Progenitor cell of endocrine pancreas (in vitro differentiated cells): ENCODE measurements at places on chromosomes 2 and 18. TPM values are rescaled to one million over a fixed set of nuclear protein-coding genes. Genes with fewer than 3 reads are reported as not detected.

The PKDCC gene
- 334 and 335 TPM in 2 replicates for total RNA-seq

The IL1R2 gene
- not detected in 2 replicates for total RNA-seq

- H3K27ac ChIP-seq: no peak overlapping the region
- H3K4me1 ChIP-seq: peaks cover 27% of the 10 kb centered on the region
- DNase-seq: no peak
- no peak overlapping the region for H3K4me3 ChIP-seq
Measured at GRCh38 chr18:3218819-3219218, 949 bp downstream of the MYOM1 start.

- no peak for DNase-seq
- H3K36me3 ChIP-seq: no peaks in the 10 kb centered on the region
- H3K27me3 ChIP-seq: no peaks in the 10 kb centered on the region
- peaks cover 10% of the 10 kb centered on the region for H3K4me1 ChIP-seq
- peak overlapping the region; percentile 4 for H3K4me3 ChIP-seq
- peak overlapping the region; percentile 59 for H3K27ac ChIP-seq
Measured at GRCh38 chr18:54717673-54718407, 110.4 kb upstream of the RAB27B start.

DNA sequence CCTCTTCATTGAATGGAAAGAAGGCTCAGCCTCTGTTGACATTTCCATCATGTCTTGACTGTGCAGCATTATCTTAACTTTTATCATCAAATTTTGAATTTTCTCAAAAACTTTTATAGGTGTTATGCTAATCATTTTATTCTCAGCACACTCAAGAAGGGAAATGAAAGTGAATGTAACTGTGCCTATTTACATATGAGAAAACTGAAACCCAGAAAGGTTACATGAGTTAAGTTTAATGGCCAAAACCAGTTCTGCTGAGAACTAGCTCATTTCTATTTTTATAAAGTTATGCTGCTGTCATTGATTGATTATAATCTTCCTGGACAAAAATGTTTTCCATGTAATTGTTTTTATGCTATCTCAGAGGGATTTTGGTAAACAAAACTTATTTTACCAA, 618.8 kb upstream of the NRXN1 start:
- DNase-seq: no peak
- no peak overlapping the region for H3K27ac ChIP-seq

- H3K4me3 ChIP-seq: no peak overlapping the region
- peaks cover 30% of the 10 kb centered on the region for H3K4me1 ChIP-seq
- H3K36me3 ChIP-seq: no peaks in the 10 kb centered on the region
- no peak overlapping the region for H3K27ac ChIP-seq
- DNase-seq: no peak
Measured at GRCh38 chr2:105641389-105641811, 103.3 kb upstream of the NCK2 start.

DNA sequence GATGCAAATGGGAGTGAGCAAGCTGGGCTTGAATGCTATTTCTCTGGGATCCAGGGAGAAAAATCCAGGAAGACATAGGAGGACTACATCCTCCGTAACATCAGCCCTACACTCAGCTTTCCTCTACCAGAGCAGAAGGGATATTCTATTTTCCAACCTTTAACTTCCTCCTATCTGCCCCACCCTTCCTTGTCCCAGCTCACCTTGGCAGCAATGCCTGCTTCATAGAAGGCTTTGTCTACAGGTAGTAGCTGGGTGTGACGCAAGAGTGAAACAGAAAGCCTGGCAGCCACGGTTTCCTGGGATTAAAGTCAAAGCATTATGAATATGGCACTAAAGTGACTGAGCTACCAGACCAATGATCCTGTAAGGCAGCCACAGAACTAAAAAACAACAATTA, 3.9 kb downstream of the KRTCAP3 start:
- no peak for DNase-seq
- peaks cover 25% of the 10 kb centered on the region for H3K36me3 ChIP-seq
- H3K27ac ChIP-seq: no peak overlapping the region

GRCh38 chr2:239648607-239649006, 247.8 kb upstream of the HDAC4 start:
- peaks cover 2% of the 10 kb centered on the region for H3K4me1 ChIP-seq
- H3K27me3 ChIP-seq: peaks cover 14% of the 10 kb centered on the region
- H3K4me3 ChIP-seq: no peak overlapping the region

DNA sequence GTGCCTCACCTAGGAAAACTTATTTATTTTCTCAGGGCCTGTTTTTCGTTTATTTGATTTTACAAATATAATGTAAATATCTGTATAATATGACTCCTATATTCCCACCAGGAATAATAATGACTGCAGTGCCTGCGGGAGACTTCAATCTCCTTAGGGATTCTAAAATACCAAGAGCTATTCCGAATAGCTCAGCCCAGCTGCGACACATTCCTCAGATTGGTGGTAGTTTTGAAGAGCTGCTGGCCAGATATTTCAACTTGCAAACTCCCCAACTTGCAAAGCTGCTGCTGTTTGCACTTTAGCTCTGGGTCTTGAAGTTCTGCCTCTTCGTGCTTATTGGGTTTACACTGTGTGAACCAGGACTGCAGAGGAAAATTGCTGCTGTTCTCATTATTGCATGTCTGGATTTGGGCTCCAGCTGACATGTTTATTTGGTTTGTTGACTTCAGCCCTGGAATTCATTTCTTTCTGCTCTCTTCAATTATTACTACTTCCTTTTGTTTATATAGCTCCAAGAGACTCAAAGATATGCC, 480.2 kb upstream of the CHST9 start:
- no peak overlapping the region for H3K27ac ChIP-seq
- no peaks in the 10 kb centered on the region for H3K27me3 ChIP-seq
- peaks cover 44% of the 10 kb centered on the region for H3K4me1 ChIP-seq
- H3K36me3 ChIP-seq: no peaks in the 10 kb centered on the region
- DNase-seq: no peak

DNA sequence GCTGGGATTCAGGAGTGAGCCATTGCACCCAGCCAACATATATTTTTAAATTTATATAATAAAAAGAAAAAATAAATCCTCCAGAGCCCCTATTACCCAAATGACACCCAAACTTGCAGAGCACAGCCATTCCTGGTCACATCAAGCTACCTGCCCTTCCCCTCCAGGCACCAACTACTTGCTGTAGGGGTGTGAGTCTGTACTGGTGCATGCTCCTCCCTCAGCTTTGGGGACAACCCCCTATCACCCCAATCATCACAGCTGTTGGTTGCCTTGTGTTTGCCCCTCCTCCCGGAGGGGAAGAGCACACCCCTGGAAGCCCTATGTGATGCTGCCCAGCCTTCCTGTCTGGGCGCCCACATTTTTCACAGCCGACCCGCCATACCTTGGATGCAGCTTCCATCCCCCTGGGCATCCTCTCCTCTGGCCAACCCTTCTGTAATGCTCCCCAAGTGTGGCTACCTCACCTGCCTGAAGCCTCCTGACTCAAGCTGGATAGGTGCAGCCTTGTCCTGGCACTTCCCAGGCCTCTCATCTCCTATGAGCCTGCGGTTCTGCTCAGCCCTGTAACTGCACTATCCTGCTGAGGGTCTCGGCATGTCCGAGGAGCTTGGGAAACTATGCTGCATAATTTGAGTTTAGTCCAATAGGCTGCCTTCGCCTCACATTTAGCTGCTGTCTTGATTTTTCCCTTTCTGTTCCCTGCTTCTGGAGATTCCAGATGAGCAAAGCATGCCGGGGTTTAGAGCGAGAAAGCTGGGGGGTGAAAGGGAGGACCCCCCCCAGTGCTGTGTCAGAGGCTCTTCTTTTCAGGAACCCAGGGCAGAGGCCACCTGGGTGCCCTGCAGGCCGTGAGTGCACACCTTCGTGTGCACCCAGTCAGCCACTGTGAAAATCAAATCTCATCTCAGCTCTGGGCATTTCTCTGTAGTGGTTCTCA, 27.2 kb downstream of the CHST10 start:
- no peaks in the 10 kb centered on the region for H3K27me3 ChIP-seq
- no peak overlapping the region for H3K4me3 ChIP-seq
- DNase-seq: no peak
- no peak overlapping the region for H3K27ac ChIP-seq
- H3K36me3 ChIP-seq: peaks cover 9% of the 10 kb centered on the region
- H3K4me1 ChIP-seq: no peaks in the 10 kb centered on the region

DNA sequence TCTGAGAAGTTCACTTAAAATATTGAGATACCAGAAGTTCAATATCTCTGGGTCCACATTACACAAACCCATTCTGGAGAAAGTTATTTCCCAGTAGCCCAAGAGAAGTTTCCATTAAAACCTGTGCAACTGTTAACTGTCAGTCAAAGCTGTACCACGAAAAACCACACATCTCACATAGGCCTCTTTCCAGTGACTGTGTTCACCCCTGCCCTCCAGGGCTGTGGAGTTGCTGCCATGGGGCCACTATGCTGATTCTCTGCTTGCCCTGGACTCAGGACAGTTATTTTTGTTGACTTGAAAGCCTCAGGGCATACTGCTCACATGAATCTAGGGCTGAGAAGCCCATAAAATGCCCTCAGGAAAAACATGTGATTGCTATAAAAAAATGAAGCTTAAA, 153.8 kb downstream of the PIEZO2 start:
- no peak overlapping the region for H3K4me3 ChIP-seq
- no peak for DNase-seq
- no peak overlapping the region for H3K27ac ChIP-seq
- H3K27me3 ChIP-seq: no peaks in the 10 kb centered on the region
- H3K36me3 ChIP-seq: peaks cover 2% of the 10 kb centered on the region

DNA sequence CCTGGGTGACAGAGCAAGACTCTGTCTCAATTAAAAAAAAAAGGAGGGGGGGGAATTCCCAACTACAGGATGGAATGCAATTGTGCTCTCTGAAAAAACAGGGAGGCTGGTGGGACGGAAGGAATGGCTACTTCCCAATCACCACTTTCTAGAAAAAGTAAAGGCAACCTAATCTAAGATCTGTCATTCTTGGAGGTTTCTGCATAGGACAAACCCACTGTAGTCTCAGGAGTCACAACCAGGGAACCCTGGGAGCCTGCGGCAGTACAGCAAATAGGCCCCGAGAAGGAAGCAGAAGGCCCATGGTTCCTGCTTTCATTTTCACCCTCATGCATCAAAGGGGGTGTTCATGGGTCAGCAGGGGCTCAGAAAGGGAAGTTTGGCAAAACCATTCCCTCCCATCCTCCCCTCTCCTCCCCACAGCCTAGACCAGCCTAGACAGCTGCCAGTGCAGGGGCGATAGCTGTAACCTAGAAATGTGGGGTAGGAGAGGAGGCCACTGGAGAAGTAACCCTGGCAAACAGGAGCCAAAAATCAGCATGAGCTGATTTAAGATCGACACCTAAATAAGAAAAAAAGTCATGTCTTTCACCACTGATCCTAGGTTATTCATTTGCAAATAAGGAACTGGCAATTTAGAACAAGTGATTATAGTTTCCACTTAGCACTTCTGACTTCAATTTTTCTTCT, 48.0 kb downstream of the TRABD2A start:
- no peak overlapping the region for H3K27ac ChIP-seq
- H3K36me3 ChIP-seq: peaks cover 2% of the 10 kb centered on the region

DNA sequence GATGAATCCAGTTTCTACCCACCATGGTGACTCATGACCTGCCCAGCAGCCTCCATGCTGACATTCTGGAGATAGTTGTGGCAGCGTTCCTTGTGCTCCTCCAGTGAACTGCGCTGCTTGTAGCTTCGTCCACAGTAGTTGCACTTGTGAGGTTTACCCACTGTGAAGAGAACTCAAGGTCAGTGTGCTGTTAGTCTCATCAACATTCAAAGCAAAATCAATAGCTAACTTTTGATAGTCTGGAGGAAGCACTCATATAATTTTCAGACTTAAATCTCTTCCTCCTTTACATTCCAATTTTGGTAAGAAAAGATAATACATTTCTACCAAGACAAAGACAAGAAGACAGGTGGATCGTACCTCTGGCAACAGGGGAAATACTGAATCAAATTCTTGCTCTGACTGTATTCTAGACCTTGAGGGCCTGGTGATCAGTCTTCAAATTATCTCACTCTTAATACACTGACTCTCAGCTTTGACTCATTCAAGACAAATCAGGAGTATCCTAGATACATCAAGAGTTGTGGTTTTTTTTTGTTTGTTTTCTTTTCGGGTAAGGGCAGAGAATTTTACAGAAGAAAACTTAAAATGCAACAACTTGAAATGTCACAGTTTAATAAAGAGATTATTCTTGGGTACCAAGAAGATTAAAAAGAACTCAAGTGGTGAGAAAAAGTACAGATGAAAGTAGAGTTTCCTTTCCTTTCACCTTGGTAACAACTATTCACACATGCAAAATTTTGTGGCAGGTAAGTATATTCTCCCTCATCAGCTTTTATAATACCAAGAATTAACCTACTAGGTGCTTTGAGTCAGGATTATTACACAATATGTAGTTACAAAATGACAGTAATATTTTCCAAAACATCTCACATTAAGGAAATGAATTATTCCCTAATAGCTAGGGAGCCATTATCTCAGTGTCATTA, 129.2 kb downstream of the IKZF2 start:
- no peak overlapping the region for H3K4me3 ChIP-seq
- DNase-seq: no peak
- H3K27me3 ChIP-seq: no peaks in the 10 kb centered on the region
- H3K36me3 ChIP-seq: peaks cover 7% of the 10 kb centered on the region
- H3K4me1 ChIP-seq: no peaks in the 10 kb centered on the region
